GM23248 (cell line): ENCODE measurements at places on chromosomes 6 and 20.

DNA sequence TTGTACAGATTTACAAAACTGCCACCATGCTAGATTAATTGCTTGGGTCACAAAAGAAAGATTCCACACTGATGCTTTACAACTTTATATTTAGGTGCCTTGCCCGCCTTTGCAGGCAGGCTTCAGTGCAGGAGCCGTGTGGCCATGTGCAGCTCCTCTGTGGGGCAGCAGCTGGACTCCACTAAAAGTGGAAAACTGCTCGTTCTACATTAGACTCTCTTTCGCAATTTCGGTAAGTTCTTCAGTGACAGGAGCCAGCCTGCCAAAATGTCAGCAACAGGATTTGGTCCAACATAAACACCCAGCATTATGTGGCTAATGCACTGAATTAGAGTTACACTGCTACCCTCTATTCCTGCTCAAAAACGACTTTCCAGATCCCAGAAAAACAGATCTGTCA, 174.4 kb upstream of the KCNK16 start:
- peak; percentile 48 for DNase-seq

DNA sequence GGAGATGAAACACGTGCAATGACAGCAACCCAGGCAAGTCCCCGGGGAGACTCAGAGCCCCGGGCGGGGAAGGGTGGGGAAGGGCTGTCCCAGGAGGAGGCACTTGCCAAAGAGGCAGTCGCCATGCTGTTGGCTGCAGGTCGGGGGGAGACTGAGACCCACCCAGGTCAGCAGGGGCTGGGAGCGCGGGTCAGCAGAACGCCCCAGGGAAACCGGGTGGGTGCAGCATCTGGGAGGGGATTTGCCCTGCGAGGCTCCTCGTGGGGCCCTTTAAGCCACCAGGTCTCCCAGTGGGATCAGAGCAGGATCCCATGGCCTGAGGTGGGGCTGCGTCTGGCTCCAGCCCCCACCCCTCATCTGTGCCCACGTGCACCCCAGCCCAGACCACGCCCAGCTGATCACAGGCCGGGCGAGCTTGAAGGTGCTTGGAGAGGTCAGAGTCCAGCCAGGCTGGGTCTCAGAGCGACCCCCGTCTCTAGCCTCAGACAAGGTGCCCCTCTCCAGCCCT, 65.5 kb downstream of the YTHDF1 start:
- no peak for DNase-seq

DNA sequence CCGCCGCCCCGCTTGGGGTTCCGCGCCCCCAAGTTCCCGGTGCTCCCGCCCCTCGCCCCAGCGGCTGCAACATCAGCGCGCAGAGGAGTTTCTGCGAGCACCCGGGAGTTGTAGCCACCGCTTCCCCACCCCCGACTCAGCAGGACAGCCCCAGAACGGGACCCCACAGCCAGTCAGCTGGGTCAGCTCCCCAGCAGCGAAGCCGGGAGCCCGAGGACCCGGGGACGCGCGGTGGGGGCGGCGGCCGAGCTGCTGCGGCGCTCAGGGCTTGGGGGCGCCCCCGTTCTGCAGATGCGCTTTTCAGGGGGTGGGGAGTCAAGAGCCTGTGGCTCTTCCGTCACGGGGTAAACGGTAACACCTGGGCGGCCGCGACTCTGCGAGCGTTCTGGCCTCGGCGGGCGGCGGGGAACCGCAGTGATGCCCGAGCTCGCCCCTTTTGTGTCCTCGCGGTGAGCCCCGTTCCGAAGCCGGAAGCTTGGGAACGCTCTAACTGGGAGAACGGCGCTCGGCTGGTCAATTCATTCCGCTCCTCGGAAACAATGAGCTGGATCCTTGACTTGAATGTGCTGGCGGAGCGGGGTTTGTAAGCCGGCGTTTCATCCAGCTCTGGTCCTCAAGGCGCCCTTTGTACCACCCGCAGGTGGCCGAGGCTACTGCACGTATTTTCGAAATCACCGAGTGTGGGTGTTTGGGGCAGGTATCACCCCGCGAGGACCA, 774 bp downstream of the PLEKHG1 start:
- peak; percentile 87 for DNase-seq

- DNase-seq, result no peak
These were observed 82.9 kb downstream of the SCML4 start for GRCh38 chr6:107741191-107741680.

- peak; percentile 99 for DNase-seq
These were observed 40.9 kb downstream of the ALDH8A1 start for GRCh38 chr6:134908906-134909516.

DNA sequence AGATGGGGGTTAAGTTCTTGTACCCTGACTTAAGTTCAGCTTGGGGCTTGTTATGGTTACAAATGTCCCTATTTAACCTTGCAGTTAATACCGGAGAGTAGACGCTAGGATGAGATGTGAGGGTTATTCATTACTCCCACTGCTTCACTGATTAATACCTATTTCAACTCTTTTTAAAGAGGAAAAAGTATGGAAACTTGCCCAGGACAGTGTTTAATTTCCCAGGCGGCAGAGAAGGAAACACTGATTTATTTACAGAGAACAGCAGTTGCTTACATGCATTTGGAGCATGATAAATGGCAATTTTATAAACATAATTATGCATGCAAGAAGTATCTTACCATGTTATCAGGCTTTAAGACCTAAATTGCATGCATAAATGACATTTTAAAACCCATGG, 137.7 kb downstream of the RCAN2 start:
- no peak for DNase-seq

DNA sequence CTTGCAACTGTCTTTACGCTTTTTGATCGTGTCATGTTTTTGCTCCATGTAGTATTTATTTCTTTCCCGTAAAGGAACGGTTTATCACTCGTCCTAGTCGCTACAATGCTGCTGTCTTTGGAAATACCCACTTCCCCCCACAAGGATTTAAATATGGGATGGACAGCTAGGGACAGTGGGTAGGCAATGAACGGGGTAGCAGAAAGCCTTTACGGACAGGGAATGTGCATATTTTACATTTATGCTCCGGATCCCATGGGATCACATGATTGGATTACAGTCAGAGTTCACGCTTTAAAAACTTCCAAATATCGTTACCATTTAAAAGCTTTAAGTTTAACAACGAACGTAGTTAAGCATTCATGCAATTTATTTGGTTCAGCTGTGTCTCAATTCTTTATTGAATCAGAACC, 1.2 kb downstream of the HIVEP1 start:
- DNase-seq, result no peak
